ENCODE measurements at places on chromosomes 2 and 18.

GRCh38 chr2:121707344-121707919, 29.2 kb downstream of the NIFK start:
- DNase-seq: no peak

GRCh38 chr2:228559774-228560415, 378.4 kb upstream of the SPHKAP start:
- no peak for DNase-seq

DNA sequence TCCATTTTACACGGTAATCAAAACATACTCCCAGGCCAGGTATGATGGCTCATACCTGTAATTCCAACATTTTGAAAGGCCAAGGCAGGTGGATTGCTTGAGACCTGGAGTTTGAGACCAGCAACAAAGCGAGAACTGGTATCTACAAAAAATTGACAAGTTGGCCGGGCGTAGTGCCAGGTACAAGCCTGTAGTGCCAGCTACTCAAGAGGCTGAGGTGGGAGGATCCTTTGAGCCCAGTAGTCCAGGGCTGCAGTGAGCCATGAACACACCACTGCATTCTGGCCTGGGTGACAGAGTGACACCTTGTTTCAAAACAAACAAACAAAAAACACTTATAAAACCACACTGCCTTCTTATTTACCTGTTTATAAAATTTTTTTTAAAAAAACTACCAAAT, 80.8 kb downstream of the GAREM1 start:
- DNase-seq: no peak

GRCh38 chr2:97992836-97993825, 2.6 kb downstream of the TMEM131 start:
- no peak for DNase-seq

GRCh38 chr2:160257041-160257742, 57.1 kb upstream of the ITGB6 start:
- no peak for DNase-seq

DNA sequence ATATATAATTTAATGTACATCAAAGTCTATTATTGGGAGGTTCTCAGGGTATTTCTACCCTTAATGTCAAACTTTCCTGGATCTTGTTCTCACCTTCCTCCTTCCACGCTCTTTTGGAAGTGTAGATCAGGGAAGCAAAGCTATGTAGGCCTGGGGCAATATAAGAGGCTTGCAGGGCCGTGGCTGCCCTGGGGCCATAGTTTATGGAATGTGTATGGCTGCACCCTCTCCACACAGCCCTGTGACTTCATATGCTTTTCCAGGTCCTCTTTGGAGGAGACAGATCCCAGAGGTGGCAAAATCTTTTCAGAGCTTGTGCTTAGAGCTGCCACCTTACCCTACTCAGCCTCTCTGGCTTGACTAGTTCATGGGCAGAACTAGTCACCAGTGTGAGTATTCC, 82.9 kb downstream of the PLB1 start:
- DNase-seq: no peak

GRCh38 chr2:83342860-83343329, 1116.2 kb downstream of the SUCLG1 start:
- no peak for DNase-seq

DNA sequence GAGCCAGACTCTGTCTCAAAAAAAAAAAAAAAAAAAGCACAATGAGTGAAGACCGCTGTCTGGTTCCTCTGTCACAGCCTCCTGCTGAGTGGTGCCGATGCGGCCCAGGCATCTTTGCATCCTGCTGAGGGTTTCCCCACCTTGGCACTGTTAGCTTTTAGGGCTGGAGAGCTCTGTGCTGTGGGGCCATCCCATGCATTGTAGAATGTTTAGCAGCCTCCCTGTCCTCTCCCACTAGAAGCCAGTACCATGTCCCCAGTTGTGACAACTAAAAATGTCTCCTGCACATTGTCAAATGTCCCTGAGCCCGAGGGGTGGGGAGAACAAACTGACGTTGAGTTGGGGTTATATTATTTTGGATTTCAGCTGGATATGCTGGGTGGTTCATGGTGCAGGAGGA, 7.9 kb upstream of the COLEC11 start:
- no peak for DNase-seq

GRCh38 chr2:27792759-27793158, 21.2 kb downstream of the MRPL33 start:
- DNase-seq: no peak

DNA sequence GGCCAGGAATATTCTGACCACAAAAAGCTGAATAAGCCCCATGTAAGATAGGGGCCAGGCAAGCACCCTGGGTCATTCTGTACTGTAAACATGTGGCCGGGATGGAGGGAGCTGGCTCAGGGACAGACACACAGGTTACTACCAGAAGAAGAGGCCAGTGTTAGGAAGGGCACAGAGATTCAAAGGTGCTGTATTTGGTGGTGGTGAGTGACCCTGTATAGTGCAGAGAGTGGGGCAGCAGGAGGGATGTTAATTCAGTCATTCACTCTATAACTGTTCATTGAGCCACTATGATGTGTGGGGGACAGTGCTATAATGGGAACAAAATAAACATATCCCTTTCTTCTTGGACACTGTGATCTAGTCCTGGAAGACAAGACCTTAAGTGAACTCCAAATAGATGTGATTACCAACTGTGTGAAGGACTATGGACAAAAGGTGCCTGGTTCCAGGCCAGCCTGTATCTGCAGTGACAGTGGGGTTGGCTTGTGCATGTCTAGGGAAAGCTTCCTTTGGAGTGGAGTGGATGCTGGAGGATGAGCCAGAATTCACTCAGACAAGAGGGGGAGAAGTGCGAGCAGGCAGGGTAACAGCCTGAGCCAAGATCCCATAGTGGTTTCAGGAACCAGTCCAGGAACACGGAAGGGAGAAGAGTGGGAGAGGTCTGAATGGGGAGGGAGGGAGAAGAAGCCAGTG, 8.3 kb downstream of the MOCOS start:
- DNase-seq: no peak

All from stimulated activated CD8-positive, alpha-beta memory T cell treated with anti-CD3 and anti-CD28 coated beads, Interleukin-7, amount 100 ng/mL, for 1 hour (primary cell).